ENCODE measurements at places on chromosomes 1 and 21.

DNA sequence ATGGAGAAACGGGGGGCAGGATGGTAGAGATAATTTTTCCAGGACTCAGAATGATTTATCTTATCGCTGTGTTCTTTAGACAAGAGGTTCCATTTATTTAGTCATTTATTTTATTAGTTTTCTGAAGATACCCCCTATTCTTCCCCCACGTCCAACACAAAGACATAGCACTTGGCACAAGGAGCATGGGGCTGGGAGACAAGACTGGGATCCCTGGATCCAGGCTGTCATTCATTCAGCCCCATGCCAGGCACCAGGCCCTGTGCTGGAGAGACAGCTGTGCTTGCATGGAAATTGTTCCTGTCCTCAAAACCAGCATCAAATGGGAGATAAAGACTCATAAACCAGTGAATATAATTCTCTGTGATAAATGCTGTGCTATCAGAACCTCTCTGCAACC is 27.1 kb upstream of the PLXNA2 start:
- DNase-seq: no peak

DNA sequence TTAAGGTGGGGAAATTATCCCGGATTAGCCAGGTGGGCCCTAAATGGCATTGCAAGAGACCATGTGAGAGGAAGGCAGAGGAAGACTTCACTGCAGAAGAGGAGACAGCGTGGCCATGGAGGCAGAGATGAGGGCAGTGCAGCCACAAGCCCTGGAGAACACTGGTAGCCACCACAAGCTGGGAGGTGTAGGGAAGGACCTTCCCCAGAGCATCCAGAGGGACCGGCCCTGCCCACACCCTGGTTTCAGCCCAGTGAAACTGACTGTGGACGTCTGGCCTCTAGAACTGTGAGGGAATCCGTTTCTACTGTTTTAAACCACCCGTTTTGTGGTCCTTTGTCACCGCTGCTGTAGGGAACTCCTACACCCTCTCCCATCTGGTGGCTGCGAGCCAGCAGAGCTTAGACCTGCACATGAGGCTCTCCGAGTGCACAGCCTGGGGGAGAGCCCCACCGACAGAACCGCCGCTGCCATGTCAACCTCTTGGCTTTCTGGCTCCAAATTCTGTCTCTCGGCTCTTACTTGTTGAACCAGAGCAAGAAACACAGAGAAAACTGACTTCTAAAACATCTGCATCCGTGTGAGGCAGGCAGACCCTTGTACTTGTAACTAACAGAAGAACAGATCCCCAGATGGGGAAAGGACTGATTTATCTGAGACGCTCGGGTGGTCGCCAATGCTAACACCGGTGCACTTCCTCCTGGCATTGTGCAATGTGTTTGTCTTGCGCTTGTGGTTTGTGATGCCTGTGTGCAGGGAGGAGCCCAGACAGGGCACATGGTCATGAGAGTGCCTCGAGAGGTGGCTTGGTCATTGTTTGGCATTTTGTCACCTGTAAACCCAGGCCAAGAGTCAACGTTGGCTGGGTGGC is 90.8 kb upstream of the TMPRSS2 start:
- DNase-seq: no peak

DNA sequence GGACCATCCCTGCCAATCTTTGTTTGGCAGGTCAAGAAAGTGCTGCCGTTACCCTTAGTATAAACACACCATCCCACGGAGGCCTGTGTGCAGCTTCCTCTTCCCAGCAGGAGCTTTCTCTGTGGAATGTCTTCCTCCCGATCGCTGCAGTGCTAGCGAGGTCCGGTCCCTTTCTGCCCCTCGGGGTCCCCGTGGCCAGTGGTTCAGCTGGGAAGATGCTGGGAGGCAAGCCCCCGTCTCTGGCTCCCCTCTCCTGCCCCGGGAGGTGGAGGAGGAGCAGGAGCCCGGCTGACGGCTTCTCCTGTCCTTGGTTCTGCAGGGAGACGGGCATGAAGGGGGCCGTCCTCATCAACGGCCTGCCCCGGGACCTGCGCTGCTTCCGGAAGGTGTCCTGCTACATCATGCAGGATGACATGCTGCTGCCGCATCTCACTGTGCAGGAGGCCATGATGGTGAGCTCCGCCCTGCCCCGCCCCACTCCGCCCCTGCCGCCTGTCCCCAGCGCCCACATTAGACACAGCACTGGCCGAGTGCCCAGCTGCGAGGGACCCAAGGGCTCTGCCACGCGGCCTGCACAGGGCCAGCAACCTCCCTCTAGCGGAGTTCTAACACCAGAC is 42.1 kb downstream of the TFF3 start:
- DNase-seq: no peak

DNA sequence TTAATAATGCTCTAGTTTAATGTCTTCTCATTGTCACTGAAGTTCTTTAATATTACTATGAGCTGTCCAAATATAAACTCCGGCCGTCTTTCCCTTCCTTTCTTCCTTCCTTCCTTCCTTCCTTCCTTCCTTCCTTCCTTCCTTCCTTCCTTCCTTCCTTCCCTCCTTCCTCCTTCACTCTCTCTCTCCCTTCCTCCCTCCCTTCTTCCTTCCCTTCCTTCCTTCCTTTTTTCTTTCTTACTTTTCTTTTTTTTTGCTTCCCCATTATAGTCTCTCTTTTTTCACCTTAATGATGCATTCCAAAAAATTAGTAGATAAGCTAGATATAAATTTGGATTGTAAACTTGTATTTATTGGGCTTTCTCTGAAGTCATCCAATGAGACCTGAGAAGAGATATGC is 431.0 kb upstream of the ADGRL4 start:
- no peak for DNase-seq

DNA sequence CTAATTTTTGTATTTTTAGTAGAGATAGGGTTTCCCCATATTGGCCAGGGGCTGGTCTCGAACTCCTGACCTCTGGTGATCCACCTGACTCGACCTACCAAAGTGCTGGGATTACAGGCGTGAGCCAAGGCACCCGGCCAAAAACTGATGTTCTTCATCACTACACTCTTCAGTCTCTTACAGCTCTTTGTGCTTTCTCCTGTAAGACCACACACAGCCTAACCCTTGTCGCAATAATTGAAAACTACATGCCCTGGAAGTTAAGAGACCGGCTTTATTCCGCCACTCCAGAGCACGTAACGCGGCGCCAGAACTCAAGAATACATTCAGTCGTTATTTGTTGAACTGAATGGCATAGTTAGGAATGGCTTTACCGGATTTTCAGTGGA is 552 bp downstream of the GPATCH4 start:
- DNase-seq: no peak

GRCh38 chr1:205772607-205773032 is 2.7 kb downstream of the RAB29 start:
- no peak for DNase-seq

GRCh38 chr1:245765230-245766000 is 610.6 kb downstream of the KIF26B start:
- DNase-seq: no peak

DNA sequence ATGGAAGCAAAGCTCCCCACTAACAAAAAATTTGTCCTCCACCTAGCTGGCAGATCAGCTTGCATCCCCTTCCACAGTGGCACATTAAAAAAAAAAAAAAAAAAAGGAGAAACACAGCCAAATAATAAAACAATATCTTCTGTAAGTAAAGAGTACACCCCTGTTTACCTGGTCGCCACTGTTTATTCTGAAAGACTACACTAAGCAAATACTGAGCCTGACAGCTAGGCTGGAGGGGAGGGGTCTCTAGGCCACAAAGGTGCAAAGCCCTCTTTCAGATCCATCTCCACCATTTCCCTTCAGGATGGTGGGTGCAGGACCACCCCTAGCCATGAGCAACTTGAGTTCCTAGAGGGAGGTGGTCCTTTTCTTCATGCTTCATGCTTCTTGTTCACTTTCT is 22.8 kb upstream of the SLC45A3 start:
- no peak for DNase-seq

DNA sequence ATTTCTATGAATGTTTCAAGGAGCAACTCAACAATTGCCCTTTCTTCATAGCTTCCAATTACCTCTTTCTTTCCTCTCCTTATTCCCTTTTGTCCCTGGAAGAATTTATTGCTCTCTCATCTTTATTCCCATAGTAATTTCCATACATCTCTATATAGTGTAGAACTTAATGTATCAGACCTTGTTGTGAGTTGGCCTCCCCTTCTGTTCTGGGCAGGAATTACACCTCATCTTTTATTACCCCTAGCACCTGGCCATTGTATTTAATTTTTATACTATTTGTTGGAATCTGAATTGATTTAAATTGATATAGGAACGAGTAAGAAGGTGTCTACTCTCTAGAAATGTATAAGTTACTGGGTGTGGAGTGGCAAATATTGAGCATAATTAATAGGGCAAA is 114.5 kb downstream of the CACHD1 start:
- DNase-seq: no peak

- DNase-seq: no peak
These were observed 140.5 kb downstream of the FCRL5 start for GRCh38 chr1:157411769-157412168.

- no peak for DNase-seq
These were observed 40.0 kb upstream of the APP start for GRCh38 chr21:26210614-26211013.

DNA sequence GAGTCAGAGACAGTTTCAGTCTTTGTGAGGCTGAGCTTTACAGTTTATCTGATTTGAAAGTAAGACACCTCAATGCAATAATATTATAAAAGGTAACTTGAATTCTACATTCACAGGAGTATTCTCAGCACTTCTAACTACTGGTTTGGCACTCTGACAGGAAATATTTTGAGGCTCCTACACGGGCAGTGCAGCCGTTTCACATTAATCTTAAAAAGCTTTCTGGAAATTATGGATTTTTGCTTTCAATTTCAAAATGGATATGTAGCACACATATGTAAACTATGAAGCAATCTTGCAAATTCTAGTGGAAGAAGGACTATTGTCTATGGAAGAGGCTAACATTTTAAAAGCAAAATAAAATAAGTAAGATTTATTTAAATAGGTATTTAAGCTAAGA is 262.9 kb upstream of the SNX7 start:
- DNase-seq: no peak

DNA sequence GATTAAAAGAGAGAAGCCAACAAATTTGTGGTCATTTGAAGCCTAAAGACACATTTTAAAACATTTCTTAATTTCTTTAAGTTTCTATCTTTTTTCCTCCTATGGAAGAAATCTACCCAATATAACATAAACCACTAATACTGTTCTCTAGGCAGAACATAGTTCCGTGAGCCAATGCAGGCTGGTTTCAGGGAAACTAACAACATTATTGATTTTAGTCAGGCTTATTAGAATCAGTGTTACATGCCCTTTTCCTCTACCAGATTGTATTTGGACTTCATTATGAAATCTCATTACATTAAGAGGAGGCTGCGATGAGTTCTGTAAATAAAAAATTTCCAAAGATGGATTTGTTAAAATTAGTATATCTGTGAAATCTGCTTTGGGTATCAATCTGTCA is 249.9 kb downstream of the PTBP2 start:
- no peak for DNase-seq

GRCh38 chr1:11541236-11541635 is 62.3 kb downstream of the DISP3 start:
- DNase-seq: no peak

DNA sequence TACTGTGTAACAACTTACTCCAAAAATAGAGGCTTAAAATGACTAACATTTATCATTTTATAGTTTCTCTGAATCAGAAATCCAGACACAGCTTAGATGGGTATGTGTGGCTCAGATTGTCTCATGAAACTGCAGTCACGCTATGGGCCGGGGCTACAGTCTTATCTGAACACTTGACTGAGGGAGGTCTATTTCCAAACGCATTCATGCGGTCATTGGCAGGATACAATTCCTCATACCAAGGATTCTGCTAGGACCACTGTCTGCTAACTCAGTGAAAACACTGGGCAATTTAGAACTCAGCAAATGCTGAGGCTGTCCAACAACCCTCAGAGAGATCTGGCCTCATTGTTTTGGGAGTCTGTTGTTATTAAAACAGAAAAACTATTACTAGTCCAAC is 178.6 kb downstream of the TBX15 start:
- no peak for DNase-seq

GRCh38 chr1:205812271-205812877 is 624 bp downstream of the SLC41A1 start:
- peak; percentile 5 for DNase-seq

GRCh38 chr1:88640060-88640459 is 44.0 kb upstream of the PKN2 start:
- no peak for DNase-seq

GRCh38 chr1:203026031-203026665 is at the start of gene PPFIA4:
Gene PPFIA4, plus strand, starts transcription at chr1:203026491. Its CDS starts 12,518 bp downstream, at chr1:203039009.
- peak; percentile 51 for DNase-seq

DNA sequence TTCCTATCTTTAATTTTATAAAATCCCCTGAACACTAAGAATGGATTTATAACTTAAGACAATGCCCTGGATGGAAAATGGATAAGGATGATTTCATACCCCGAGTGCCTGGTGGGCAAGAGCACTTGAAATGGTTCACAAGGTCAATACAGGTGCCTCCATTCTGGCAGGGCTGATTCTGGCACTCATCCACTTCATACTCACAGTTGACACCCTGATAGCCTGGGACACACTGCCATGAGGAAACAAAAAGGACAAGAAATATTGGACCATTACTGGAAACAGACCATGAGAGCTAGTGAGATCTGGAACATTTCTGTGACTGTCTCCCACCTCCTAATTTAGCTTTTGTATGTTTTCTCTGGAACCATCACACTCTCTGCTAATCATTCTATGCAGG is 39.1 kb upstream of the ADAM30 start:
- no peak for DNase-seq

GRCh38 chr21:46385846-46386733 is 62.1 kb downstream of the PCNT start:
- no peak for DNase-seq

- DNase-seq: no peak
These were observed 11.7 kb downstream of the ST3GAL3 start for GRCh38 chr1:43719063-43719462.

- no peak for DNase-seq
These were observed 202.6 kb downstream of the PDE4B start for GRCh38 chr1:65995336-65995735.

- DNase-seq: no peak
These were observed 152.2 kb upstream of the LMO4 start for GRCh38 chr1:87176514-87176913.

- DNase-seq: no peak
These were observed 202.9 kb downstream of the TBX15 start for GRCh38 chr1:118785246-118785645.

DNA sequence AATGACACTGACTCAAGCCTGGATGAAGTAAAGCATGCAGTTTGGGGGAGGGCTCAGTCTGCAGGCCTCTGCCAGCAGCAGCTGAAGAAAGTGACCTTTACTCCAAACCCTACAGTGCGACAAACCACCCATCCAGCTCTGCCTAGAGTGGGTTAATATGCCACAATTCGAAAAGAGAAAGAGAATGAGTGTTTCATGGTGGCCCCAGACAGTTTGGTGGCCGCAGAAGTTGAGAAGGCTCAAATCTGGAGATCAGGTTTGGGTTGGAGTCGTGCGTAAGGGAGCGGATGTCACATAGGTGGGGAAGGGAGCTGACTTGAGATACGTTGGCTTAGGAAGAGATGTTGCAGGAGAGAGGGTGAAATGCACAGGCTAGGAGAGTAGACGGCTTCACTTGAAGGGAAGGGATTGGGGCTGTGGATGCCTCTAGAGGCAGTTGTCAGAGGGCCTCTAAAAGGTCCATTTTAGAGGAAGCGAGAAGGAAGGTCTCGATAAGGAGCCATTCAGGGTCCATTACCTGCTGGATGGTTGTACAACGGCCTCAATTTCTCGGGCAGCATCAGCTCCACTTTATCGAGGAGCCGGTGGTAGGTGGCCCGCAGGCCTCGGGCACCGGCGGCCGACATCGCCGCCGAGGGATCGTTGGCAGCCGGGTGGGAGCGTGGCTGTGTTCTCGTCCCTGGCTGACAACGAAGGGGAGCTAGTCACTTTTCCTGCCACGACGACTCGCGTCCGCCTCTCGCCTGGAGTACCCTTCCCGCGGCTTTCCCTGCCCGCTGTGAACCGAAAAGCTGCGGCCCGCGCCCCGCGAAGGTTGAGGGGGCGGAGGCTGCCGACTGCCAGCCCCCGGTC is 1.0 kb upstream of the DCAF6 start:
- peak; percentile 24 for DNase-seq

Measured in HS-5 (cell line).